ENCODE measurements at places on chromosomes 12 and 14.

DNA sequence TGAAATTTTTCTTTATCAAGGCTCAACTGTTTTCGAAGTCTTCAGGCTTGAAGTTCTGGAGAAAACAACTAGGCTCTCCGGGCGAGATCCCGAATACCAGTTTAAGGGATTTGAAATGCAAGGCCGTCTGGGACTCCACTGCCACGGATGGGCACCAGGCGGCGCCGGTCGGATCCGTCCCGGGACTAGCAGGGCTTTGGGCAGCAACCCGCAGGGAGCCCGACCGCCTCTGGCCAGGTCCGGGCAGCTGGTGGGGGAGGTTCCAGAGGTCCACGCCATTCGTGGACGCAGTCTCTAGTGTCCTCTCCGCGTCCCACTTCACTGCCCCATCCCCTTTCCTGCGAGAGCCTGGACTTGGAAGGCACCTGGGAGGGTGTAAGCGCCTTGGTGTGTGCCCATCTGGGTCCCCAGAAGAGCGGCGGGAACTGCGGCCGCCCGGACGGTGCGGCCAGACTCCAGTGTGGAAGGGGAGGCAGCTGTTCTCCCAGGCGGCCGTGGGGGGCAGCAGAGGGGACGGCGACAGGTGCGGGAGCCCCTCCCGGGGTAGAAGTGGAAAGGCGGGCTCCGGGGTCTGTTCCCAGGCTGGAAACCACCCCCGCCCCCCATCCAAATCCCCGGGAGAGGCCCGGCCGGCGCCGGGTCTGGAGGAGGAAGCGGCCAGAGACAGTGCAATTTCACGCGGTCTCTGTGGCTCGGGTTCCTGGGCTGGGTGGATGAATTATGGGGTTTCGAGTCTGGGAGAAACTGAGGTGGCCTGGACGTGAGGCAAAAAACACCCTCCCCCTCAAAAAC lies 838 bp upstream of the ERBB3 start:
- DNase-seq: peak; percentile 73

- no peak for DNase-seq
These were observed 31.8 kb upstream of the CHST11 start for GRCh38 chr12:104424955-104425354.

DNA sequence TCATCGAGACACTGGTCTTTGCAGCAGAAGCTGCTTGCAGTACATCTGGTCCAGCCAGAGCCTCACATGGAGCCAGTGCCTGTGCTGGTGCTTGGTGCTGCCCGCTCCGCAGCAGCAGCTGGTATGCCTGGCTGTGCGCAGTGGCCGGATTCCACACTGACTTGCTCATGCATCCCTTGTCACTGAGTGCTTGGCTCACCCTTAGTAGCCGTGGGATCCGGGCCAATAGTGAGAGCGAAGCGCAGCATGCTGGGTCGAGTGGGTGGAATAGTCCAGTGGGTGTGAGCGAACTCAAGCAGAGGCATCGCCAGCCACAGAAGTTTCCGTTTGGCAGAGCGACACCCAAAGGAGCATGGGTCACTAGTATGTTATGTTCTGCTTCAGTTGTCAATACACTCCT lies 10.1 kb upstream of the FBXO33 start:
- DNase-seq: no peak

- peak; percentile 30 for DNase-seq
These were observed 39.4 kb upstream of the FBRSL1 start for GRCh38 chr12:132450418-132451171.

- DNase-seq: no peak
These were observed 96.2 kb upstream of the USP15 start for GRCh38 chr12:62164036-62164435.

- peak; percentile 54 for DNase-seq
These were observed 21.1 kb upstream of the AKAP6 start for GRCh38 chr14:32307881-32308582.

- no peak for DNase-seq
These were observed 130.8 kb upstream of the C14orf180 start for GRCh38 chr14:104448721-104449120.

- peak; percentile 95 for DNase-seq
These were observed 20.1 kb upstream of the CERS5 start for GRCh38 chr12:50187084-50187900.

All from fibroblast of skin of scalp (primary cell).